ENCODE measurements at places on chromosomes 16 and 17.

DNA sequence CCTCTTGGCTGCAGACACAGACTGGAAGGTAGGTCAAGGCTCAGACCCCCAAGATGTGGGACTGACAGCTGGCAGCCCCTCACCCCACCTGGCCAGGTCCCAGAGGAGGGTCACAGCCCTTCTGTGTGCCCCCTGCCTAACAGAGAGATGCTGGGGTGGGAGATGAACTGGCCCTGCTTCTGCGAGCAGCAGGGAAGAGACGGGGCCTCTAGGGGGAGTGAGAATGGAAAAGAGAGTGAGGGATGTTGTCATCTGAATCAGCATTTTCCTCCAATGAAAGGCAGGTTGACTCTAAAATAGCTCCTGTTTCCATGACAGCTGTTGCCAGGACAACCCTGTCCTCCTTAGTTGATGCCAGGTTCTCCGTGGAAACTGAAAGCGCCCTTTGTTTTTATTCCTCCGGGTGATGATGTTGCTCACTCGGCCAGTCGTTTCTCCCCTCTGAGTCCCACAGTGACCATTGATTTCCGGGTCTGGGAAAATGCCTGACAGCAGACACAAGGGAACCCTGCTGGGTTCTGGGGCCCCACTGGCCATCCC, 4.9 kb upstream of the NDRG4 start:
- peak; percentile 16 for DNase-seq

DNA sequence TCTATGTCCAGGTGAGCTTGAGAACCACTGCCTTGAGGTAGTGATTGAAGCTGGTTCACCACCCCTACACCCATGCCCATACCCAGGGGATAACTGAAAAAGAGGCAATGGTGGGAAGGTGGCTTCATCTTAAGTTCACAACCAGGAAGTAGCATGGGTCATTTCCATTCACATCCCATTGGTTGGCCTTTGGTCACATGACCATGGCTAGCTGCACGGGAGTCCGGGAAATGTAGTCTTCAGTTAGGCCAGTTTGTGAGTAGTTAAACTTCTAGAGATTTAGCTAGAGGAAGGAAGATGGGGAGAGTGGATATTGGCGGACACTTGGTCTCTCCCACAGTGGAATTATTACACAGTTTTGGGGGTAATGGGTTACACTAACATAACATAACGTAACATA, 92.9 kb downstream of the RGS9 start:
- DNase-seq = no peak

- DNase-seq = no peak
These were observed at the start of gene MAPK7 for GRCh38 chr17:19378416-19379360. Gene MAPK7 (plus strand): TSS chr17:19378498. CDS start chr17:19378901, 403 bp downstream.

DNA sequence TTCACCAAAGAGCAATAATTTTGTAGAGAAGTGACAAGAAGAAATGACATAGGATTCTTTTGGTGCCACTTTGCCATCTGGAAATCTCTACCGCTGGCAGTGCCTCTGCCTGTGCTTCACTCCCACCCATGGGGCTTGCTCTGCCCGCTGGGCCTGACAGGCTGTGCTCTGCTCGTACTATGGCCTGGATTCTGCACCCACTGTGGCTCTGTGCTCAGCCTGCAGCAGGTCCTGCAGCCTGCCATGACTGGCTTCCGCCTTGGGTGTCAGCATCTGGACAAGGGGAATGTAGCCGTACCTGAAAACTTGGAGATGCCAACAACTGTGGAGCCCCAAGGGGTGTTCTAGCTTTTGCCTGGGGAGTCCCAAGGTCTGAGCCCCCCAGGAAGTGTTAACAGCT, 792.3 kb downstream of the CDH8 start:
- no peak for DNase-seq

- no peak for DNase-seq
These were observed 8.8 kb downstream of the NDEL1 start for GRCh38 chr17:8444494-8444893.

GRCh38 chr17:50426814-50427787, 1.1 kb downstream of the ACSF2 start:
- DNase-seq = peak; percentile 67

DNA sequence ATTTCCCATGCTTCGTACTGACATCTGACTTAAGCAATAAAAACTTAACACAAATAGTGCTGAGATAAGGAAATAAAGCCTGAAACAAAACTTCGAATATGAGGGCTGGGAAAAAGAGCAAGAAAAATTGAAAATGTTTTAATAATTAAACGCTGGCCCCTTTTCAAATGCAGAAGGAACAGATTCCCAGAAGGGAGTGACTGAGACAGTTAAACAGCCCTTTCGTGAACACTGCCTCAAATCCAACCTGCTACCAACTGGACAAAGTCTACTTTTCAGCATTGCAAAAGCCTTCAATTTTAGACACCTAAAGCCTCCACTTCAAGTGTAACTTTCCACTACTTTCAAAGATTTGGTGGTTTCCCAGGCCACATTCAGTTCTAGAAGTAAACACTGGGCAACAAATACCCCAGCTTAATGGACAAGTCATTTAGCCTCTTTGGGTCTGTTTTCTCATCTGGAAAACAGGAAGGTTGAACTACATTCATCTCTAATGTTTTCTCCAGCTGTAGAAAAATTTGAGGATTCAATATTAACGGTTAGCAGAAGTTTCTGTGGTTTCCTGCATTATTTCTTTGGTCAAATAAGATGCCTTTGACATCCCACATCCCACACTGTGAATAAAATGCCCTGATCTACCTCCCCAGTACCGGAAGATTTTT, 11.8 kb downstream of the RFFL start:
- peak; percentile 39 for DNase-seq

DNA sequence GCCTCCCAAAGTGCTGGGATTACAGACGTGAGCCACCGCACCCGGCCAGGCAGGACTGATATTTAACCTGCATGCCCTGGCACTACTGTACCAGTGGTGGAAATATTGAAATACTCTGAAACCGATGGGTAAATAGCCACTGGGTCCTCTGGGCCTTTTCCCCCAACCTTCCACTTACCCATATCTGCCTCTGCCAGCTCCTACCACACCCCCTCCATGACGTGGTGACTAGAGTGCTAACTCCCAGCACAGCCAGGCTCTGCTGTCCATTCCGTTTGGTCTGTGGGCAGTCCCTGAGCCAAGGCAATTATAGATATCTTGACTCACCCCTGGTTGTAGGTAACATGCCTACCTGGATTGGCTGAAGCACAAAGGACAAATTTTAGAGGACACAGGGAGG, 187.8 kb downstream of the PRKCB start:
- no peak for DNase-seq

- DNase-seq = no peak
These were observed 131.0 kb upstream of the TNRC6C start for GRCh38 chr17:77827511-77827910.

DNA sequence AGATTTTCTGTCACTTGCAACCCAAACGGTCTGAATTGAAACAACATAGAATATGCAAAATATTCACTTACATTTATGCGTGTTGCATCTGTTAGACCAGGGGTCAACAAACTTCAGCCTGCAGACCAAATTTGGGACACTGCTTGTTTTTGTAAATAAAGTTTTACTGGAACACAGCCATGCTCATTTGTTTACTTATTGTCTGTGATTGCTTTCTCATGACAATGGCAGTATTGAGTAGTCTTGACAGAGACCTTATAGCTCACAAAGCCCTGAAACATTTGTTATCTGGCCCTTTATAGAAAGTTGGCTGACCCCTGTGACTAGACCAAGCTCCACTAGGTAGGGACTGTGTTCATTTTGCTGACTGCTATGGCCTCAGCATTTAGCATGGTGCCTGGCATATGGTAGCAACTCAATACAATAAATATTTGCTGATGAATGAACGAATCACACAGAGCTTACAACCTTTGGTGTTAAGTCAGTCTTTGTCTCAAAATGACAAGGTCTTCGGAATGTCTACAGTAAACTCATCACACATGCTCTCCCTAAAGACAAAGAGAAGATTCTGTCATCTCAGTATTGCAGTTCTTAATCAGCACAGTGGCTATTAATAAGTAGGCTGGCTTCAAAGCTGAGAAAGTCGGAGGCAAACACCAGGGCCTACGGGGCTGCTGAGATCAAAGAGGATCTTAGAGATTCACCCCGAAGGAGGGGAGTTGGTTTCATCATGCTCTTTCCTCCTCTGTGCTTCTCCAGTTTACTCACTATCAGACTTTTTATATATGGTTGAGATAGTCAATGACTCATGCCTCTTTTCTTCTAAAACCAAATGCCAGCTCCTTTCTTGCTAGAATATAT, 95.2 kb upstream of the AXIN2 start:
- no peak for DNase-seq

GRCh38 chr17:76641501-76641900, 2.1 kb downstream of the ST6GALNAC1 start:
- DNase-seq = no peak

GRCh38 chr17:31327534-31328159, 6.2 kb upstream of the EVI2A start:
- DNase-seq = no peak

DNA sequence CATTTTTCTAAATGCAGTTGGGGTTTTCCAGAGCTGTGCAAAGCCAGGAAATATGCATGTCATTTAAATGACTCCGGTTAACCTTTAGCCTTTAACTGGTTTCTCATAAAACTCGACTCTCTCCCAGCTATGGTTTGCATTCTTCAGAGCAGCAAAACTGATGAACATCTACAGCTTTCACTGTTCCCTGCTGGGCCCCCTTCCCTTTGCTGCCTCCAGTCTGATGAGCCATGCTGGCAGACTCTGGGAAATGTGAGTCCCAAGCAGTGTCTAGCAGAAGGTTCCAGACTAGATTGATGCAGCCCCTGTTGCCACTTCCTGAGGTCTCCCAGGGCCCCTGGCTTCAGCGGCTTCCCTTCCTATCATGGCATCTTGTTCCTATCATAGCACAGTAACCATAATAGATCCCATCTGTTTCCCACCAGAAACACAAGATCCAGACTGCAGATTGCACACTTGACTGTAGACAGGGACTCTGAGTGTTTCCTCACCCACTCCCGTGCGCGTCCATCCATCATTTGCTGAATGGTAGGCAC, 135.4 kb downstream of the CLEC16A start:
- DNase-seq = no peak

- DNase-seq = no peak
These were observed at the start of gene KRT24 for GRCh38 chr17:40703652-40704051. Gene KRT24 (minus strand): TSS chr17:40703752. CDS start chr17:40703693, 59 bp downstream.

- no peak for DNase-seq
These were observed 76.7 kb downstream of the PLD6 start for GRCh38 chr17:17129466-17129865.

GRCh38 chr16:4175849-4176248, 59.6 kb upstream of the ADCY9 start:
- no peak for DNase-seq

DNA sequence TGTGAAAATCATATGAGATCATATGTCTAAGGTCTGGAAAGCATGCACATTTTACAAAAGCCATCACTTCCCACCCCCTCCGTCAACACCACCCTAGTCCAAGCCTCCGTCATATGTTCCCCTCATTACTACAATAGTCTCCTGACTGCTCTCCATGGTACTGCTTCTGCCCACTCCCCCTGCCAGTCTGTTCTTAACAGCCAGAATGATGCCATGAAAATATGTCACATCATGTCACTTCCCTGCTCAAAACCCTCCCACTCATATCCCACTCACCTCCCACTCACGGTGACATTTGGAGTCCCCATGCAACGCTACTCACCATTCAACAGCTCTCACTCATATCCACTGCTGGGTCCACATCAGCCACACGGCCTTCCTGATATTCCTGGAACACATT, 432.3 kb downstream of the XYLT1 start:
- no peak for DNase-seq

DNA sequence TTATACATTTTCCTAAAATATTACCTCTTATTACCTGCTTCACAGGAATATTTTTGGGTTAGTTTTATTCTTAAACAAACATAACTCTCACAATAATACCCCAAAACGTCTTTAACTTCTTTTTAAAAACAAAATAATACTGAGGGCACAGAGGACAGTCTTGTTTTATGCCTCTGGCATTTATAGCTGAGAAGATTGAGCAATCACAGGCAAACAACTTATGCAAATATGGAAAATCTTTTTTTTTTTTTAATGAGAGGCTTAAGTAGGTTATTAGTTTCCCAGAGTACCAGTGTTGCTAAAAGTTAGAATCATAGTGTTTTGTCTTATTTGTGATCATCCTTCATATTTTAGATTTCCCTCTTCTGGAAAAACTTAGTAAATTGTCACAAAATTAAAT, 195.0 kb downstream of the FTO start:
- no peak for DNase-seq

- DNase-seq = no peak
These were observed 1515.1 kb downstream of the CDH11 start for GRCh38 chr16:63606778-63607177.

DNA sequence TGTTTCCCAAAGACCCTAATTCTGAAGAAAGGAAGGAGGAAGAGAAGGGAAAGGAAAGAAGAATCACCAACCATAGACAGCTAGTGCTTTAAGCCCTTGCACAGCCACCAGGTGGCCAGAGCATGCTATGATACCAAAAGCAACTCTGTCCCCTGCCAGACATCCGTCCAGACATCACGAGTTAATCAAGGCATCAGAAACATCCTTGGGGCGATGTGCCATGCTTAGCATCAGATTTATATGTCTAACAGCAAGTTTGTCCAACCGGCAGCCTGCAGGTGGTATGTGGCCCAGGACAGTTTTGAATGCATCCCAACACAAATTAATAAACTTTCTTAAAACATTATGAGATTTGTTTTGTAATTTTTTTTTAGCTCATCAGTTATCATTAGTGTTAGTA, 2.9 kb upstream of the CRYBA1 start:
- DNase-seq = no peak

- no peak for DNase-seq
These were observed 25.7 kb downstream of the MINK1 start for GRCh38 chr17:4858882-4859260.

- no peak for DNase-seq
These were observed 24.9 kb upstream of the RHBDL3 start for GRCh38 chr17:32240750-32241149.

- peak; percentile 37 for DNase-seq
These were observed 25.6 kb downstream of the ABCC3 start for GRCh38 chr17:50660042-50660886.

GRCh38 chr17:80949451-80950421, 41.9 kb upstream of the CHMP6 start:
- DNase-seq = no peak

DNA sequence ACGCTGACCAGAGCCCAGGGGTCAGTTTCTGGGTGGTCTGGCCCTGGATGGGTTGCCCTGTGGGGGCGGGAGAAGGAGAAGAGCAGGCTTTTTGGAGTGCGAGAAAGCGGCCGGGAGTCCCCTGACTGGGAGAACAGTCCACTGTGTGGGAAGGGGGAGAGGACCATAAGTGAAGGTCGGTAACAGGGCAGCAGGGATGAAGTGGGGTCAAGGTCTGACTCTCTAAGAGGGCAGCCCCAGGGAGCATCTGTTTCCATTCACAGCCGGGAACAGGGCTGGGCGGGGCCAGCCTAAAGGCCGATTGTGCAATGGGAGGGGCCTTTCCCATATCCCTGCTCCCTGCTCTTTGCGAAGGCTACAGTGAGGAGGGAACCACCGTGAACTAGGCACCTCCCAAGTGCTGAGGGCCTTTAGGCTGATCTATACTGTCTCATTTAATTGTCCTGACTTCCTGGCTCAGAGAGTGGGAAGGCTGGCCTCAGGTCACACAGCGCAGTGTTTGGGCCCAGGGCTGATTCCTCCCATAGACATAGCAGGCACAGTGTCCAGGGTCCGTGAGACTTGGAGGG, 10.4 kb upstream of the WFDC1 start:
- DNase-seq = no peak

GRCh38 chr17:71304498-71305158, 816.2 kb upstream of the SOX9 start:
- no peak for DNase-seq

- no peak for DNase-seq
These were observed 44.2 kb upstream of the TRAP1 start for GRCh38 chr16:3761375-3762106.

Data from inflammatory macrophage treated with lipopolysaccharide for 1 hour (primary cell).